ENCODE measurements at places on chromosomes 12 and 14.

DNA sequence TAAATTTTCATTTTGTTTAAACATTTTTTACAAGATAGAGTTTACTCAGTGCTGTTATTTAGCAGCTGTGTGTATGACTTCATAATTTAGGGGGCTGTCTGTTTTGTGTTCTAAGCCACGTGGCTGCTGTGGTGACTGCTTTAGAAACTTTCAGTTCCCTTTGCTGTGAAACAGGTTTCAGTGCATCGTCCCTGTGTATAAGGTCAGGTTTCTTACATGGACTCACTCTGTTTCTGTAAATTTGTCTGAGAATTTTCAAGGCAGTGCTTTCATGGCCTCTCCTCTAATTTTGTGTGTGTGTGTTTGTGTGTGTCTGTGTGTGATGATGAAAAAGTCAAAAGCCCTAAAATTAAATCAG lies 32.4 kb downstream of the BICD1 start:
- peak; percentile 47 for DNase-seq

DNA sequence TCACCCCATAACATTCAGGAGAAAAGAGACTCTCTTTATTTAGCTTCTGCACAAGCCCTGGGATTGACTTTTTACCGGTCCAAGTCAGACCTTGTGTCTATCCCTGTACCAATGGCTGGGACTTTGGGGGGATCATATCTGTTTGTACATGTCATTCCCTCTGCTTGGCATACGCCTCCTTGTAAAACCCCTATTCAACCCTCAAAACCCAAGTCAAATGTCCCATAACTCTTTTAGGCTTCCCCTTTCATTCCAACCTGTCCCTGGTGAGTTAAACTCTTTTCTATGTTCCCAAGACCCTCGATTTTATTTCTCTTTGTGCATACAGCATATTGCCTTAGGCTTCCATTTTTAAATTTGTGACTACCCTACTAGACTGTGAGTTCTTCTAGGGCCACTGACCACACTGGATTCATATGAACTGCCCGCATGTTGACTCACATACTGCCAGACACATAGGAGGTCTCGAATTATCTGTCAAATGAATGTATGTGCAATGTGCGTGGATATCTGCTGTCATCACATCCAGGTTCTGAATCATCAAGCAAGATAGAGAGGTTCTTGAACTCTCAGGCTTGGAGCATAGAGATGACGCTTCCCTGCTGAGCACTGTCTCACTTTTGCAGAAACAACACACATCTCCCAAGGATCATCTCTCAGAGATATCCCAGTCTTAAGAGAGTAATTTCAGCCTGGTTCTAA lies 548.6 kb upstream of the TBX3 start:
- DNase-seq: no peak

- DNase-seq: no peak
Measured at GRCh38 chr12:80490329-80490728, 46.3 kb downstream of the PTPRQ start.

GRCh38 chr14:106318700-106319099 lies 792.3 kb downstream of the TMEM121 start:
- no peak for DNase-seq

DNA sequence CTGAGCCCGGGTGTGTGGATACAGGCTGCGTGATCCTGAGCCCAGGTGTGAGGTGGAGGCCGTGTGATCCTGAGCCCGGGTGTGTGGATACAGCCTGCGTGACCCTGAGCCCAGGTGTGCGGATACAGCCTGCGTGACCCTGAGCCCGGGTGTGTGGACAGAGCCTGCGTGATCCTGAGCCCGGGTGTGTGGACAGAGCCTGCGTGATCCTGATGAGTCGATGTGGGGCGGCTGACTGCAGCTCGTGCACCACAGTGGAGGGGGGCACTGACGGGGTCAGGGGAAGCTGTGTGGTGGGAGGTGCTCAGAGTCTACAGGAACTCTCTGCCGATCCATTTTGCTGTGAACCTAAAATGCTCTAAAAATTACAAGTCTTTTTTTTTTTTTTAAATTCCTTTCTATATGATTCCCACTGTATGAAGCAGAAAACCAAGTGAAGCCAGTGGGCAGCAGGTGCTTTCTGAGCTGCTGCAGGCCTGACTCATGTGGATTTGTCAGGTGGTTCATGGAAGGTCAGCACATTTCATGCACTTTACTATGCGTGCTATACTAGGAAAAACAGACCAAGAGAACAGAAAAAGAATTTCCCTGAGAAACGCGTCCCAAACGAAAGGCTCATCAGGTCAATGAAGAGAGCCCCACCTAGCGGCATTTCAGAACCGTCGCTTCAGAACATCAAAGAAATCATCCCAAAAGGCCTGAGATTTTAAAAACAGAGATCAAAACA lies 19.3 kb downstream of the BRF1 start:
- peak; percentile 90 for DNase-seq

DNA sequence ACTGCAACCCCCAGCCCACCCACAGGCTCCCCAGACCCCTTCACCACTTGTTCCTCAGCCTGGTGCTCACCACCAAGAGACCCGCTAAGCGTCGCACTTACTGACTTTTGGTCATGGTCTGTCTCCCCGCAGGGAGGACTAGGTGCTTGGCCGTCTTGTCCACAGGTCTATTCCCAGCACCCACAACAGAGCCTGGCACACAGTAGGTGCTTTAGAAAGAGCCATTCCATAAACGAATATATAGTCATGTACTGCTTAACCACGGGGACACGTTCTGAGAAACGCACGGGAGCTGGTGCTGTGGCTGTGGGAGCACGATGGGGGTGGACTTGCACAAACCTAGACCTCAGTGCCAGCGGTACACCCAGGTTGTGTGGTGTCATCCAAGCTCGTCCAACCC lies 34.0 kb downstream of the NCOR2 start:
- no peak for DNase-seq

DNA sequence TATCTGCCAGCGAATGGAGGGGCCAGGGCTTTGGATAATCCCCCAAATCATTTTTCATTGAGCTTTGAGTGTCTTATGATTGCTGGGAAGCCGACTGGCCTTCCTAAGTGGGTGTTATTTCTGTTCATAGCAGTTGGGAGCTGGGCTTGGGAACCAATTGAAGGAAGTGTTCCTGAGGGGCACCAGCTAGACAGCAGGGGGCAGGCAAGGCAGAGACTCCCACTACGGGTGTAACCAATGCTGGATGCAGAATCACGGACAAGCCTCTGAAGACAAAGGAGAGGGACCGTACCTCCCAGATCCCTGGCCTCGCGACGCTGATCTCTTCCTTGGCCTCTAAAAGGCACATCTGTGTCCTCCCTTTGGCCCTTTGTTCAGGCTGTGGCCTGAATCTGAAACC lies 149.0 kb upstream of the PRMT8 start:
- DNase-seq: peak; percentile 57

GRCh38 chr14:58356268-58356667 lies 39.5 kb upstream of the TOMM20L start:
- DNase-seq: no peak
